ENCODE measurements at places on chromosomes 7 and 10.

DNA sequence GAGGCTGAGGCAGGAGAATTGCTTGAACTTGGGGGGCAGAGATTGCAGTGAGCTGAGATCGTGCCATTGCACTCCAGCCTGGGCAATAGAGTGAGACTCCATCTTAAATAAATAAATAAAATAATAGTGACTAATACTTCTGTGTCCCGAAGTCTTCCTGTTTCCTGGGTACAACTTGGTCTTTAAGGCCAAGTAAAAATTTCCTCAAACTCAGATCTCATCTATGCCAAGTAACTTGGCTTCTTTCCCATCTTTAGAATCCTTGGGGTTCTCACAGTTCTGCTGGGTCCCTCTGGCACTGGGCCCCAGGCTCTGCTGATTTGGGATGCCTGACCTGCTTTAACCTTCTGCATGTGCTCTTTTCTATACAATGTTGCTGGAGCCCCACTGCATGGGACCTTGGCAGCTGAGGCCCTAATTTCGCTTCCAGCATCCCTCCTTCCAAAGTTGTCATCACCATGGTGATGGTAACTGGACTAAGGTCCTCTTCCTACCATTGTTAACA is 22.7 kb upstream of the AKR1B10 start:
- no peak for DNase-seq

DNA sequence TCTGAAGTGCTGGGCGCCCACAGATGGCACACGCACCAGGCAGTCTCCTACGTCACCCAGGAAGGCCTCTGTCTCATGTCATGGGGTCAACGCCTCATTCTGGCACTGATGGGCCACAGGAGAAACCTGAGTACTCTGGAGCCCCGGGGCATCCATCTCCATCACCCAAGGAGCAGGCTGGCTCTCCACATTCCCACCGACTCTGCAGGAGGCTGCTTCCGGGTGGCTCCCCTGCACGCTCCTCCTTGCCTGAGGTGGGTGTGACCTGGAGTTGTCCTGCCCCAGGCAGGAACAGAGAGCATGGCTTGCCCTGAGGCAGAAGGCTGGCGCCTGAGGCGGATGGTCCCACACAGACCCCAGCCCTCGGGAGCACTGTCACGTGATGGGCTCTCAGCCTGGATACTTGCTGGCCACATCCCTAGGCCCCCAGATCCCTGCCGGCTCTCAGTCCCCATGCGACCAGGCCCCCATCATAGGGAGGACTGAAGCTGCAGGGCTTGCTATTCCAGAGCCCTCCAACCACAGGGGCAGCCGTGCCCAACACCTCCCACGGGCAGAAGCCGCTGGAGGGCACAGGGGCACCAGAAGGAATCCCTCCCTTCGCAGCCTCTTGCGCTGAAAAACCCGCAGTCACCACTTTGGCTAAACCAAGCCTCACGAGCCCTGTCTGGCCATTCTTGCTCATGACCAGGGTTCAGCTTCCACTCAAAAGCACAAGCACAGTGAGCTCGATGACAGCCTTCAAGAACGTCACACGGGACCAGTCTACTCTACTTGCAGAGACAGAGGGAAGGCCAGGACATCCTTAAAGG is 80.7 kb downstream of the MAD1L1 start:
- no peak for DNase-seq

DNA sequence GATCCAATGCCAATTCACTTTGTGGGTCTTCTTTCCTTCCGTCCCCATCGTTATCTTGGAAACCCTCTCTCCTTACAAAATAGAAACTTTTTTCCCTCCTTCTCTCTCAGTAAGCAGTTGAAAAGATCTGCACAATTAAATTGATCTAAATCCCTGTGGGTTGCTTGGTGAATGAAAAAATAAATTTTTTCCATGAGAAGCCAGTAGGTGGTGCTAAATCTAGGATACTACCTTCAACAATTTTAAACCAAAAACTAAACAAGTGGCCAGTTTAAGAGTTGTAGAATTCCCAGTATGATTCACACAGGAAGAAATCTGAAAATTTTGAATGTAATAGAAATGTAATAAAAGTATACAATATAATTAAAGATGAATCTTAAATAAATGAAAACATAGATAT is 990.3 kb upstream of the ZNF722 start:
- DNase-seq, result no peak

- DNase-seq, result no peak
Observed at GRCh38 chr7:29109899-29110298, 36.4 kb downstream of the CPVL start.

- DNase-seq, result no peak
Observed at GRCh38 chr7:159147246-159147645, 2.6 kb upstream of the VIPR2 start.

- DNase-seq, result no peak
Observed at GRCh38 chr7:139673230-139673629, 104.6 kb downstream of the HIPK2 start.

- DNase-seq, result no peak
Observed at GRCh38 chr10:130254243-130254642, 118.1 kb downstream of the GLRX3 start.

DNA sequence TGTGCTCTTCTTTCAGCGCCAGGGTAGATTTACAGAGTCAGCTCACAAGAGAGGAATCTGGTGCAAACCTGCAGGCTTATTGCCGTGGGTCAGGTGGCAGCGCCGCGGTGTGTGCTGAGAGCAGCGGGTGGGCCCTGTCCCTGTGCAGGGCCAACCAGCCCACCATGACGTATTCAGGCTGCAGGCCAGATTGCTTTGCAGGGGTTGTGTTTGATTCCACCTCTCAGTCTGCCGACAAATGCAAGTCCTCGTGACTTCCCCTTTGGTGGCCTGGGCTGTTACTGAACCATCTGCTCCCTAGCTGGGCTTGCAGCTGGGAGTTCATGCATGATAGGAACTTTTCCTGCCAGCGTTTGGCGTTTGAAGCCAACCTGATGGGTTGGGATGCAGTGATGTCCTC is 66.7 kb upstream of the LEP start:
- no peak for DNase-seq

- peak; percentile 75 for DNase-seq
Observed at GRCh38 chr10:90911133-90912051, 9.5 kb downstream of the ANKRD1 start.

DNA sequence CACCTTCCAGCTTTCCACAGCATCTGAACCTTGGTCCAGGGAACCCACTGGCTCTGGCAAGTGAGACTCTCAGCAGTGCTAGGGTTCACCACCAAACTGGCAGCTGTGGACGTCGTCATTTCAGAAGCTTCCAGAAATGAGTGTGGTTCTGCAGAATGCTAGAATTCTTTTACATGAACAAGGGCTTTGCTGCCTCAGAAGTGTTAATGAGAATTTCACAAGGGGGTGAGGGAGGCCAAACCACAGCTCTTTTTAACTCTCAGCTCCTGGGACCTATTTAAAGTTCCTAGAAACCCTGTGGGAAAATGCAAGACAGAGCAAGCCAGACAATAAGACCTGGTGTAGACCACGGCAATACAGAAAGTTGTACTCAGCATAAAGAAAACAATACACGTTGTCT is 129.3 kb upstream of the BET1 start:
- no peak for DNase-seq

DNA sequence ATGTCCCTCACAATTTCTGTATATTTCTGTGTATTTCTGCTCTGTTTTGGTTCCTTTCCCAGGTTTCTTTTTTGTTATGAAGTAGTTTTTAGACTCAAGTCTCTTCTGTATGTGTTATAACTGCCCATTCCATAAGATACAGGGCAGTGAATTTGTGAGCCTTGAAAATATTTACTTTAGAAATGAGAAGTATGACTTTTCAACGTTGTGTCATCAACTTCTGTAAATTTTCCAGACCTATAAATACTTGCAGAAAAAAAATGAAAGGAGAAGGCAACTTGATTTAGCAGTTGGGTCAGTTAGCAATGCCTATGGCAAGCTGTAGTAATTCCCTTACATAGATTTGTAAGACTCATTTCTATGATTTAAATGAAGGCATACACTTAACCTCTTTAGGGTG is 11.5 kb downstream of the EGFR start:
- DNase-seq, result no peak

DNA sequence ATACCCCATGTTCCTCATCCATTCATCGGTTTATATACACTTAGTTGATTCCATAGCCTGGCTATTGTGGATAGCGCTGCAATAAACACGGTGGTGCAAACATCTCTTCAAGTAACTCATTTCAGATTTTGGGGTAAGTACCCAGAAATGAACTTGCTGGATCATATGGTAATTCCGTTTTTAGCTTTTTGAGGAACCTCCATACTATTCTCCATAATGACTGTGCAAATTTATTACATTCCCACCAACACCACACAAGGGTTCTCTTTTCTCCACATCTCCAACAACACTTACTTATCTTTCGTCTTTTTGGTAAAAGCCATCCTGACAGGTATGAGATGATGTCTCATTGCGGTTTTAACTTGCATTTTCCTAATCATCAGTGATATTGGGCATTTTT is 3.7 kb downstream of the NPFFR1 start:
- DNase-seq, result no peak

GRCh38 chr7:111516612-111517011 is 45.7 kb downstream of the IMMP2L start:
- no peak for DNase-seq

- no peak for DNase-seq
Observed at GRCh38 chr10:110980807-110981206, 61.4 kb downstream of the SHOC2 start.

DNA sequence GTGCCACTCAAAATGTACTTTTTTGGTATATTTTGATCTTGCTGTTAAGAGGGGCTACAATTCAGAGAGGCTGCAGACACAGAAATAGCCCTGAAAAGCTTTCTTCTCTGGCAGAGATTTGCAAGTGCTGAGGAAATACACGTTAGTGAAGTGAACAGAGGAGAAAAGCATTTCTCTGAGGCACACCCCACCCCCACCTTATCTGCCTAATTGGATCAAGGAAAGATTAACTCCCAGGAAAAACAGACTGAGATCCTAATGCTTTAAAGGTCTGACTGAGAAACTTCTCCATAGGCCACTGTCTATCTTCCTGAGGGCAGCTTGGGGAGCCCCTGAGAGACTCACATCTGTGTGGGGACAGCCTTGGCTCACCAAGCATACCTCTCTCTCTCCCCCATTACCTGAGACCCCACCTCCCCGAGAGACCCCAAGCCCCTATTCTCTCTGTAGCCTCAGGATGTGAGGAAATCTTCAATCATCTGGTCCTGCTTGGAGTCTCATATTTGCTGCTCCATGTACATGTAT is 14.8 kb upstream of the AKR1C3 start:
- DNase-seq, result no peak

- peak; percentile 75 for DNase-seq
Observed at GRCh38 chr10:60521974-60522405, 132.3 kb upstream of the ANK3 start.

- DNase-seq, result no peak
Observed at GRCh38 chr7:23622506-23622925, 25.3 kb downstream of the CCDC126 start.

DNA sequence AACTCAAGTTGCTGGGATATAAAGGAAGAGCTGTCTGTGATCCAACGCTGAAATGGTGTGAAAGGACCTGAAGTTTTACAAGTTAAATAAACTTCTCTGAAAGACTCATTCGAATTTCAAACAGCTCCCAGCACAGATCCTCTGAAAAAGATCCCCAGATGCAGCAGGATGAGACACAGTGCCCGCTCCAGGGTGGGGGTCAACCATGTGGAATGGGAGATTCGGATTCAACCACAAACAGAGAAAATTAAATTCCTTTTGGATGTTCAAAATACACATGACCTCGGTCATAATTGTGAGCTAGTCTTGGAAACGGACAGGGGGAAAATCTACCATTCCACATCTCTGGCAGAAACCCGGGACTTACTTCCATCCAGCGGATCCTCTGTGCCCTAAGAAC is 119.6 kb downstream of the PRKAG2 start:
- DNase-seq, result no peak

GRCh38 chr10:13399236-13399635 is 51.1 kb upstream of the SEPHS1 start:
- DNase-seq, result no peak

DNA sequence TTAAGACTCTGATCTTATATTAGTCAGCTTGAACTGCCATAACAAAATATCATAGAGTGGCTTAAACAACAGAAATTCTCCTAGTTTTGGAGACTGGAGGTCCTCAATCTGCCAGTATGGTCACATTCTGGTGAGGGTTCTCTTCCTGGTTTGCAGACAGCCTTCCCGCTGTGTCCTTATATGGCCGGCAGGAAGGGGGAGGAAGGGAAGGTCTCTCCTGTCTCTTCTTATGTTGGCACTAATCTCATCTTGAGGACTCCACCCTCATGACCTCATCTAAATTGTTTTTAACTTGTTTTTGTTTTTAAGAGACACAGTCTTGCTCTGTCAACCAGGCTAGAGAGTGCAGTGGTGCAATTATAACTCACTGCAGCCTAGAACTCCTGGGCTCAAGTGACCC is 53.1 kb downstream of the VPS41 start:
- DNase-seq, result no peak

DNA sequence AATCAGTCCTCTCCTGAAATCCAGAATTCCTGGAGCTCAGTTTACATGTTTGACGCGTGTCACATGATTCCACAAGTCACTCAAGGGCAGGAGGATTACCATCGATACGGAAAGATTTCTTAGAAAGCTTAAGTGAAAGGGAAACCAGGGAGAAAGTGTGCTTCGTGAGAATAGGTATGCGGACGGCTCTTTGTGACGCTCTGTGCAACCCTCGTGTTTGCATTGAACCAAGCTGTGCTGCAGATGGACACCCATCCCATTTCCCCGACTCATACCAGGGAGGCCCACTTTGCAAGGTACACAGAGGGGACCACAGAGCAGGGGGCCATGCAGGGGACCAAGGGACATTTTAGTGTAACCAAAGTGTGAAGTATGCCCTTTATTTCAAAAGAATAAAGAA is 43.2 kb downstream of the IKZF1 start:
- no peak for DNase-seq

- DNase-seq, result no peak
Observed at GRCh38 chr7:77450054-77450453, 33.9 kb upstream of the GSAP start.
